ENCODE measurements at places on chromosomes 5 and 9.

GRCh38 chr9:135088348-135088978 lies 995 bp downstream of the OLFM1 start:
- no peak for DNase-seq

- no peak for DNase-seq
Observed at GRCh38 chr5:176538989-176539384, 1.8 kb upstream of the RNF44 start.

GRCh38 chr5:69484891-69485290 lies 7.7 kb upstream of the OCLN start:
- no peak for DNase-seq

- no peak for DNase-seq
Observed at GRCh38 chr5:32506201-32506661, 61.7 kb upstream of the ZFR start.

DNA sequence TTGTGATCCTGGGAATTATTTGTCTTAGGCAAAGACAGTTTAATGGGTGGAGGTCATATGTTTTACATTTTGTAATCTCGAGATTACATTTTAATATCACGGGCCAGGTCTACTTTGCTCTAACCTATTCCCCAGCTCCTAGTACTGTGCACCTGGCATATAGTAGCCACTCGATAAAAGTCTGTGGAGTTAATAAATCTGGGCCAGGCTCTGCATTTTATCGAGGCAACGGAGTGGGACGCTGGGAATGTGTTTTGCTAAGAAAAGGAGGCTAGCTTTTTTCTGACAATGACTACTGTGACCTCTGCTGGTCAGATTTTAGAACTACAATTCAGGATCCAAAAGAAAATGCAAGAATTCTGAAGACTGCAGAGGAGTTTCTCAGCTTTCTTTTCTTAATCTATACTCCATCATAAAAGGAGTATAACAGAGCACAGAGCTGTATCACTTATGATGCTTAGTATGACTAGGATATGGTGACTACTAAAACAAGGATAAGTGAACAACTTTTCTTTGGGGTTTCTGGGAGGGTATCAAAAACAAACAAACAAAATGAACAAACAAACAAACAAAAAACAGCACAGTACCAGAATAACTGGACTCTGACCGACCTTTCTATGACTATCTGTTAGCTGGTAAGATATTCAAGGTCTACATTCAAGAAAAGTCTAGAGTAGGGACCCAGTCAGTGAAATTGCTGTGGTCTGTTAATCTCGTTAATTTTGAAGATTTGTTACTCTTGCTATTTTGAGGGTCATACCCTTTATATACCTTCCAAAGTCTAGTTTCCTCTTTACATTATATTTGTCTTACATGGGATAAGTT lies 46.1 kb upstream of the CER1 start:
- no peak for DNase-seq

- DNase-seq, result no peak
Observed at GRCh38 chr5:88235828-88236227, 32.8 kb downstream of the TMEM161B start.

DNA sequence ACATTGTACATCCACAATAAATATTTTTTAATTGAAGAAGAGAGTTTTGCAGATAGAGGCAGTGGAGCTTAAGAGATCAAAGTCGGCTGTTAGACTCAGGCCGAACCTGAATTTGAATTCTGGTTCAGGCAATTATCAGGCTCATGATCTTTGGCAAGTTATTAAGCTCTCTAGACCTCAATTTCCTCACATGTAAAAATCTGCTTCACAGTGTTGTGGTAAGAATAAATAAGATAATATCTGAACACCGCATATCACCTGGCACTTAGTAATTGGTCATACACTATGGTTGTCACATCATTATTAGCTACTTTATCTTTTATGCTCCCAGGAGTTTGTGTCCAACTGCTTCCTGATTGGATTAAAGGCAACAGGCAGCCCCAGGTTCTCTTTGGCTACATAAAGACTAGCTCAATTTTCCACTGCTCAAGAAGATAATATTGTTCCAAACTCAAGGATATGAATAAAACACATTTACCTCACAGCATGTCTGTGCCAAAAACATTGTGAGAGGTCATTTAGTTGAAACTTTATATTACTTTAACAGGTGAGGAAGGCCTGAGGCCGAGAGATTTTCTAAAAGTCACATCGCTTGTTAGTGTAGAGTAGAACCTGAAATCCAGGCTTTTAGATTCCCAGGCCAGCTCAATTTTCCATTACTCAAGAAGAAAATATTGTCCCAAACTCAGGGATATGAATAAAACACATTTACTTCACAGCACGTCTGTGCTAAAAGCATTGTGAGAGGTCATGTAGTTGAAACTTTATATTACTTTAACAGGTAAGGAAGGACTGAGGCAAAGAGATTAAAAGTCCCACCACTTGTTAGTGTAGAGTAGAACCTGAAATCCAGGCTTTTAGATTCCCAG lies 289.2 kb upstream of the PTGER4 start:
- DNase-seq, result no peak

GRCh38 chr5:178495706-178496105 lies 94.5 kb downstream of the COL23A1 start:
- DNase-seq, result no peak

DNA sequence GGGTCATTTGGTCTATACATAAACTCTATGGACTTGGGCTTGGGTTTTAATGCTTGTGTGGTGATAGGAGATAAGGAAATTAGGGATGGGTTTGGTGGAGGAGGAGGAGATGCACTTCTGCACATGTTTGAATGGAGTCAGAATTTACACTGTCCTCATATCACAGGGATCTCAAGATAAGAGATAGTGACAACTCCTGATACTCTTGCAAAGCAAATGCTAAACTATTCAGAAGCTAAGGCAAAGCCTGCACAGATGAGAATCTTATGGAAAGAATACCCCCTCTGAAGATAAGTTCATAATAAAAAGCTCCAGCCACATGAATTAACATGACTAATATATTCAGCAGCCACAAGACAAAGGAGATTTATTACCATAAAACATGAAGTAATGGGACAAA lies 90.2 kb downstream of the XRCC4 start:
- no peak for DNase-seq

DNA sequence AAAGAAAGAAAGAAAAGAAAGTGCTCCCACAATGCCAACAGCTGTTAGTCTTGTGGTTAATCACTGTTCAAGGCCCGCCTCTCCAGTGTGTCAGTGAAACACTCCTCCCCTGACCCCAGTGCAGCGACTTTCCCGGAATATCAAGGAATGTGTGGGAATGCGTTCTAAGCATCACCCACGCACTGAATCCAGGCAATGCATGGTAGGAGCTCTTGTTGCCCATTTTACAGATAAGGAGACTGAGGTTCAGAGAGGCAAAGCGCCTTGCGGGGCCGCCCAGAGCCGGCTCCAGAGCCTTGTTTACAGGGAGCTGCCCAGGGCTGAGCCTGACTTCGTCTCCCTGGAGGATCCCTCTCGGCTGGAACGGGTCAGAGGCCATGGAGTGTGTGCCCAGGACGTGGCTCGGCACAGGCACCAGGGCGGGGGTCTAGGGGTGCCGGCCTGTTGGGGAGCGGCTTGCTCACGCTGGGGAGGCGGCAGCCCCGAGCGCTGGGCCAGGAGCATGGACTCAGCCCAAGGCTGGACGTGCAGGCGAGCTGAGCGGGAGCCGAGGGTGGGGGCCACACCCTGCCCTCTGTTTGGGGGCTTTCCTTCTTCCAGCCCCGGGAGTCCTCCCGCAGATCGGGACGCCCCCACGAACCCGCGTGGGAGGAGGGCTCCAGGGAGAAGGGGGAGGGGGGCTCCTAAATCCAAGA lies 823 bp downstream of the ST6GALNAC6 start:
- no peak for DNase-seq

DNA sequence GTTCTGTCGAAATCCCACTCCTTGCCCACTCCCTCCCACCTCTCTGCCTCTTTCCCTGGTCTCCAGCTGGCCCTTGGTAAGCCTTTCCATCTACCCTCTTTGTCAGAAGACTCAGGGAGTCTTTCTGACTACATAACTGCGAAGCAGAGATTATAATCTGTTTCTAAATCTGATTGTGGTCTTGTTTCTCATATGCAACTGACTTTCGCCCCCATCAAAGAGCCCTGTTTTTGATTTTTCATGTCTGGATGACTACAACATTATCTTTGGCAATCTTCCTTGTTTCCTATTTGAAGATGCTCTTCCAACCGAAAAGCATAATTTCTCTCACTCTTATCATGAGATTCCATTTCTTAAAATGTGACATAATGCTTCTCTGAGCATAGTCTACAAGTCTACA lies 218.2 kb upstream of the ADAMTSL1 start:
- DNase-seq, result no peak

DNA sequence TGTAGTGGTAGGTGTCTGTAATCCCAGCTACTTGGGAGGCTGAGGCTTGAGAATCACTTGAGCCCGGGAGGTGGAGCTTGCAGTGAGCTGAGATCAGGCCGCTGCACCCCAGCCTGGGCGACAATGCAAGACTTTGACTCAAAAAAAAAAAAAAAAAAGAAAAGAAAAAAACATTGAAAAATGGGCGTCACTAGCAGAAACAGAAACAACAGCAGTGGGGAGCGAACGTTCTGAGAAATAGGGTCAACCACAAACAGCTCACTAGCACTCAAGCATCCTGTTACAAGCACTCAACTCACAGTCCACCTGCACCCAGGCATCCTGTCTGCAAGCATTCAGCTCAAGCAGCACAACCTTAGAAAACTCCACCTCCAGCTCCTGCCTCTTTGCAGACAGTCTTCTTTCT lies 17.2 kb downstream of the TRIM14 start:
- peak; percentile 44 for DNase-seq

- DNase-seq, result no peak
Observed at GRCh38 chr9:133654736-133655657, 18.8 kb downstream of the DBH start.

DNA sequence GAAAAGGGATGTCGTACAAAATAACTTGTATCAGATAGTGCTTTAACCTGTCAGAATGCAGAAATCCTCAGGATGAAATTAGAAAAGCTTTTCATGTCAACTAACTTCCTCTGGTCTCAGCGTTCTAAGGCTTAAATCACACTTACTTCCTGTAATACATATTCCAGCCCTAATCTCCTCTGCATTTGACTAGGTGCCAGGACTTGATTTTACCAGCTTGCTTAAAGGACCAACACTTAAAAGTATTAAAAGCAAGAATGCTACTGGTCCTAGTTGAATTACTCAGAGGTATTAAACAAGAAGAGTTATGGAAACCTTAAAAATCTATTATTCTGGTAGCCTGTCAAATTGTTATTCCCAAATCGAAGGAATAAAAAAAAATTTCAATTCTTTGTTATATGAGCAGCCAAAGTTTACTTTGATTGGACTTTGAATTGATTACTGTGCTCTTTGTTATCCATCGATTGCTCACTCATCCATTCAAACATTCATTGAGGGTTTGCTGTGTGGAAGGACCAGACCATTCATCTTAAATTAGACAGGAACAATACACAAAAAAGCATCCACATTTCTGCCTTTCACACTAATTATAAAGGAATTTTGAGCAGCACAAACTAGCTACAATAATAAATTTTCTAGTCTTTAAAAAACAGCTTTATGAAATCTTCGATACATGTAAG lies 108.7 kb downstream of the MUSK start:
- DNase-seq, result no peak

DNA sequence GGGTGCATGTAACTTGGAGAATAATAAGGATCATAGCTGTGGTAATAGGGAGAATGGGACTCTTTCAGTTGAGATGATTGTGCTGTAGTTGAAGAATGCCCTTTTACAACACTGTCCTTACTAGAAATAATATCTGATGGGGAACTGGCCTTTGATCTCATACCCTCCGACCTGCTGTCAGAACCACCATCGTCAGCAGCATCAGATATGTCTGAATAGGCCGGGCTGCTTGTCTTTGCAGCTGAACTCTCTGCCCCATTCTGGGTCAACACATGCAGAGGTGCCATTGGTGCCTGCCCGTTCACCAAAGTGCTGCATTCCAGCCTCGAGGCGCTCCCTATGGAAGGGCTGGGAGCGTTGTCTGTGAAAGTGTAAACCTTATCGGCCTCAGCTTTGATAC lies 99.1 kb downstream of the ZNF608 start:
- no peak for DNase-seq

DNA sequence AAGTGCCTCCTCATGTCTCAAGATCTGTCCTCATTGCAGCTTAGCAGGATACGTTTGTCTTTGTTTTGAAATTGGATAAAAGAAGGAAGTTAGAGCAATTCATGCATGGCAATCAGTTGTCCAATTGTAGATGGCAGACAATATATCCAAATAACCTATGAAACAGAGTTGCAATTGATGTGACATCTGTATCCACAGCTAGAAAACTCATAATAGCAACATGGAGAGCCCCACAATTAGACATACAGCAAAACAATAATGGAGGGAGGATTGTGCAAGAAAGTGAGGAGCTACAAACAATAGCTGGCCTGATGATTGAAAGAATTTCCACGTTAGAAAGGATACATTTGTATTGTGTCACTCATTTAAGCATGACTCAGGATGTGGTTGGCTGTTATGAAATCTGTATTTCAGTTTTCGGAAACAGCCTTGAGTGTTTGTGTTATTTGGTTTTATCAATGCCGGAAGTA lies 132.0 kb downstream of the FAM174A start:
- DNase-seq, result no peak

DNA sequence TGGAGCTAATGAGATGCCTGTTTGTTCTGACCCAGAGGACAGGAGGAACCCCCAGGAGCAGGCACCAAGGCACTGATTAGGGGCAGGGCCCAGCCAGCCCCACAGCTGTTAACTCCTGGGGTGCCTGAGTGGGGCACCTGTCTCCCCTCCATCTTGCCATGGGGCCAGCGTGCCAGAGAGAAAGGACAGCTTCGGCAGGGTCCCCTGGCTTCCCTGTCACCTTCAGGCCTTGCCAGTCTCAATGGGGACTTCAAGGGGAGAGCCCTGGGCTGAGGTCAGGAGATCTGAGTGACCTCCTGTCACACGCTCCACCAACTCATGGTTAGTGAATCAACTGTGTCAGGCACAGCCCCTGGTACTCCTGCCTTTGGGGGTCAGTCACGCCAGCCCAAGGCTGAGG lies 152.7 kb upstream of the MVB12B start:
- DNase-seq, result no peak

GRCh38 chr9:98860871-98861293 lies 53.4 kb downstream of the GALNT12 start:
- no peak for DNase-seq

DNA sequence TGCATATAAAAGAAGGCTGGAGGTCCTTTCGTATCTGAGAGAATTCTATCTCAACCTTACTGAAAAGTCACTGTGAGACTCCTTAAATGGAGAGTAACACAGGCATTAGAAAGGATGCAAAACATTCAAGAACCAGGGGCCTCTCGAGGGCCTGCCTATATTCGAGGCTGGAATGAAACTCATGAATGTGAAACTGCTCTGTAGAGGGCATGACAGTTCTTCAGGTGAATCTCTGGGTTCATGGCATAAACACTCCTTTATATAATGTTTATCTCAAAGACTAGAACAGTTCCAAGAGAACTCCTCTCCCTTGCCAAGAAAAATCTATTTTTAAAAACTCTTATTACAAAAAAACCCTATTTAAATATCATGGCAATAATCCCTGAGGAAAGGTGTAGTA lies 113.9 kb downstream of the SEC61B start:
- DNase-seq, result no peak

DNA sequence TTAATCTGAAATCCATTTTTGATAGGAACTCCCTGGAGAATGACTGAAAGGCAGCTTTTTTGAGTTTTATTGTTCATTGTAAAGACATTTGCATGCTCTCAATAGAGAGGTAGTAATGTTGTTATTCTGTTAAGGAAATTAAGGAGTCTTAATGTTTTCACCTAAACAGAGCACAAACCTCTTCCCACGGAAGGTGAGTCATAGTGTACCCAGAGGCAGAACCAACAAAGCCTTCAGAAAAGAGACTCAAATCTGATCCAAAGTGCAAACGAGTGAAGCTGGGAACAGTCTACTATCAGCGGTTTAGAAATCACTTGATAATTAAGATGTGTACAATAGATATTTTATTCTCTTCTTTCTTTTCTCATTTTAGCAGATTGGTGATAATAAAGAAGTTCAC lies 470.5 kb downstream of the PLK2 start:
- DNase-seq, result no peak
